Breast epithelium (tissue), 4 donors: ENCODE measurements at places on chromosomes 12 and 14. TPM values are rescaled to one million over a fixed set of nuclear protein-coding genes. Genes with fewer than 3 reads are reported as not detected.

Gene KRT80
- total RNA-seq = 2.9 TPM

DNA sequence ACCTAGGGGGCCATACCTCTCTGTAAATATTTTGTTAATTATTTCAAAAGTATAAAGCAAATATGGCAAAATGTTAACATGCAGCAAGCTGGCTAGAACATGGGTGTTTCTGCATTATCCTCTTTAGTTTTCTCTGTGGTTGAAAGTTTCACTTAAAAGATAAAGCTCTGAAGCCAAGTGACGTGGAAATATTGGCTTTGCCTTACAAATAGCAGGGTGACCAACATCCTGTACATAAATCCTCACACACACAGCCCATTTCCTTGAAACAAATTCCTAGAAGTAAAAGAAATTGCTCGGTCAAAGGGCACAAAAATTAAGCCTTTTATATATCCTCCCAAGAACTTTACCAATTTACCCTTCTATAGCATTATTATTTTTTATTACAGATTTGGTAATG, 10.6 kb upstream of the VWF start:
- DNase-seq = no peak

GRCh38 chr14:69493791-69494190, 9.3 kb downstream of the PLEKHD1 start:
- no peak for DNase-seq

DNA sequence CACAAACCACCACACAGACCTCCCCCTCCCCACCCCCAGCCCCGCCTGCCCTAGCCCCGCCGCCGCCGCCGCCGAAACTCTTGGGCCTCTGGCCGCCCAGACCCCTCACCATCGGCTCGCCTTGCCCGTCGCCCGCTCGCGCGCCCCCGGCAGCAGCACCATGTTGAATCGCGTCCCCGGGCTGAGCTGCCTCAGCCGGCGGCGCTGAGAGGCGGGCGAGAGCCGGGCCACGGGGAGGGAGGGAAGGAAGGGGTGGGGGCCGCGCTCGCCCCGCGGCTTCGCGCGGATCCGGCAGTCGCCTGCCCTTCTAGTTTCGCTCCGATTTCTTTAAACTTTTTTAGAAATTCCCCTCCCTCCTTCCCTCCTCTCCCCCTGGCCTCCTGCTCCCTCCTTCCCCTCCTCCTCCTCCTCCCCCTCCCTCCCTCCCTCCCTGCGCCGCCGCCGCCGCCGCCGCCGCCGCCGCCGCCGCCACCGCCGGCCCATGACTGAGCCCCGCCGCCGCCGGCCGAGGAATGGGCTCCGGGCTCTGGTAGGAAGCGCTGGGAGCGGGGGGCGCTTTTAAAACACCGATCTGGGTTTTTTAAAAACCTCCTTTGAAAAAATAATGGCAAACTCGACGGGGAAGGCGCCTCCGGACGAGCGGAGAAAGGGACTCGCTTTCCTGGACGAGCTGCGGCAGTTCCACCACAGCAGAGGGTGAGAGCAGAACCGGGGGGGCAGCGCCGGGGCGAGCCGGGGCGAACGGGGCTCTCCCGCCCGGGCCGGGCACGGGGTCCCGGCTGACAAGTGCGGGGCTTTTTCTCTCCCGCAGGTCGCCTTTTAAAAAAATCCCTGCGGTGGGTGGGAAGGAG, at the start of gene ARID2:
Gene ARID2 (plus strand): TSS at position 474 of the 851 bp plus-strand sequence. CDS start 131 bp downstream, at position 605.
- DNase-seq = peak; percentile 58

DNA sequence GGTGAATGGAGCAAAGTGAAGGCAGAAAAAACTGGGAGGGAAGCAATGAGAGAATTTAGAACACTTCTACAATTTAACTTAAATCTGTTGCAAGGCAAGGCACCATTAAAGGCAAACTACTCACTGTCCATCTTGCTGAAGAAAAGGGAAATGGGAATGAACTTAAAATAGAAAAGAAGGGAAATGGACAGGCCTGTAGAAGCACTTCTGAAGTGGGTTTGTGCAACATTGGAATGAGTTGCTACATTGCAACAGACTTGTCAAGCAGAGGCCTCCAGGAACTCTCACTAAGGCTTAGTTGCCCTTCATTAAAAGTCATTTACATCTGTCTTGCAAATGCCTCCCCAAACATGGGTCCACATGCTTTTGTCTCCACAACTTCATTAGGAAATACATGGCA, 13.7 kb upstream of the OR10AD1 start:
- DNase-seq = no peak

DNA sequence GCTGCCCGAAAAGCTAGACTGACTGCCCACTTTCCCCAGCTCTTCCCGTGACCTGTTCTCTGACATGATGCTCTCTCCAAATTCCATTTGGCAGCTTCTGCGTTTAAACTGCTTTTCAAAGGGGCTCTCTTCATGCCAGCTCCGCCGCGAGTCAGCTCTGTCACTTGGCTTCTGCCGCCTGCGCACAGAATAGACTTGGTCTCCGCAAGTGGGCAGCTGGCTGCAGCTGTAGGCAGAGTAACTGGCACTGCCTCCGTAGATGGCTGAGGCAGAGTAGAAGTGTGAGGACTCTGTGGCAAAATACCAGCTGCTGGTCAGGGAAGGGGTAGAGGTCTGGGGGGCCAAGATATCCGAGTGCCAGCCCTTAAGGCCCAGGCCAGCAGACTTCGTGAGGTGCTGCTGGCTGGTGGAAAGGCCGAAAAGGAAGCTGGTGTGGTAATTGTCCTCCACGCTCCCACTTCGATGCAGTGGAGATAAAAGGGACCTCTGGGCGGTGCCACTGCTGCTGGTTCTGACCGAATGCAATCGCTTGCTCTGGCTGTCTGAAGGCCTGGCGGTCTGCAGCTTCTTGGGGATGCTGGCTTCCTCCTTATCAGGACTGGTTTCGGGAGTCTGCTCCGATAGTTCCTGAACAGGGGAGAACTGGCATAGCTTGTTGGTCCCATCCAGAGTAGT, 85.7 kb downstream of the DUSP16 start:
- no peak for DNase-seq

- no peak for DNase-seq
Observed at GRCh38 chr14:79586989-79587598, 624.2 kb downstream of the DIO2 start.

Gene OASL
- 0.32 TPM for total RNA-seq

Gene TSPAN19
- total RNA-seq = not detected

DNA sequence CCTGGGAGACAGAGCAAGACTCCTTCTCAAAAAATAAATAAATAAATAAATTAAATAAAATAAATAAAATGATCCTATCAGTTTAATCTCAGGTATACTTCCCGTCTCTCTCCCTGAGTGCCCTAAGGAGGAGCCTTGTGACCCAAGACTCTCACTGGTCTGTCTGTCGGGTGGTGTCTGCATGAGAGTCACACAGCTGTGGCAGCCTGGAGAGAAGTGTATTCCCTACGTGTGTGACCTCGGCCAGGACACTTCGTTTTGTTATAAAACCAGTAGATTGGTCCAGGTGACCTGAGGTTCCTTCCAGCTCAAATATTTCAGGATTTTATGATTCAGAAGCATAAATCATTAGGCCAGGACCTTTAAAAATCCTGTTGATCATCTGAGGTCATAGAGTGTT, 4.8 kb downstream of the SYNE3 start:
- DNase-seq = no peak

GRCh38 chr14:77641534-77642341, 25.3 kb upstream of the SPTLC2 start:
- peak; percentile 63 for DNase-seq

DNA sequence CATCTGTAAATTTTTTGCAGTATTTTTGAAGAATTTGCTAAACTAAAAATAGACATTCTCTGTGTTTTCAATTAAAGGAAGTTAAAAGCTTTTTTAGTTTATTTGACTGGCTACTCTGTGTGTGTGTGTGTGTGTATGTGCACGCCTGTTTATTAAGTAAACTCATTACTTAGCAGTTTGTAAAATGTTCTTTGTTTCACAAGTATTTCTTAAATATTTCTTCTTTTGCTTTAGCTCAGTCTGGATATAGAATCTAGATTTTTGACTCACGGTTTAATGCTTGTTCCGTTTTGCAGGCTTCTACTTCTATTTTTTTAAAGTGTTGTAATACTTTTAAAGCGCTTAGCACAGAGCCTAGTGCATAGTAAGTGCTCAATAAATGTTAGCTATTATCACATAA, 46.5 kb upstream of the KCNMB4 start:
- DNase-seq = no peak

Gene CLECL1
- total RNA-seq = 1.0 TPM

Gene KSR2
- under 0.01 TPM for total RNA-seq

- no peak for DNase-seq
Observed at GRCh38 chr12:65670775-65671174, 153.5 kb upstream of the HMGA2 start.

Gene TPPP2
- not detected for total RNA-seq
